ENCODE measurements at places on chromosomes 16 and 17. TPM values are rescaled to one million over a fixed set of nuclear protein-coding genes. Genes with fewer than 3 reads are reported as not detected.
A peak's percentile ranks its signal among the peaks of the same experiment; 100 is the strongest.

GRCh38 chr16:15811481-15812400 is 45.1 kb downstream of the MYH11 start:
- DNase-seq = peak; percentile 22

DNA sequence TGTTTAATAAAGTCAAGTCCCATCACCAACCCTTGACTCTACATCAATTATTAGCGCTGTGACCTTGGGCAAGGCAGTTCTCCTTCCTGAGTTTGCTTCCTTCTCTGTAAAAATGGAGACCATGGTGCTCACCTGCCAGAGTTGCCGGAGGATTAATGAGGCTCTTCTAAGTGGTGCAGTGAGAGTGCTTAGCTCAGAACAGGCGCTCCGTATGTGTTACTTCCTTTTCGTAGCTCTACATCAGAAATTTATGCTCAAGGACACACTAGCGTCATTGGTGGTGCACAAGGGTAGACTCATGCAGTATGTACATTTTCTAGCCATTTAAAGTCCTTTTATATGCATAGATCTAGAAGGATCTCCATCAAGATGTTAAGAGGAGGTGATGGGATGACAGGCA is 17.4 kb upstream of the CMIP start:
- DNase-seq = no peak

- DNase-seq = no peak
These were observed 6.6 kb downstream of the ZDHHC7 start for GRCh38 chr16:85004587-85005205.

DNA sequence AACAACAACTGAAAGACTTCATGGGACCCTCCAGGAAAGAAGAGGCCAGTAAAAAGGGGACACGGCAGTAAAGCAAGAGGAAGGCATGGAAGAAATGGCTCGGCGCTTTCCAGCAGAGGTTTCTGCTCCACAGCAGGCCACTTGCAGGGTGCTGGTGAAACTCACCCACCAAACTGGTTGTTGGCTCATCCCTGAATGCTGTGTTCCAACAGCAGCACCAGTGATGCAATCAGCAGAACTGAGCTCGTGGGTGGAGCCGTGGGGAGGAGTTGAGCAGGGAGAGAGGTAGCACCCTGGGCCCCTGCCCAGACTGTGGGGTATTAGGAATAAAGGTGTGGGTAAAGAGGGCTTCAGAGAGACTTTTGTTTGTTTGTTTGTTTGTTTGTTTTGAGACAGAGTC is 62.8 kb upstream of the ADCY9 start:
- no peak for DNase-seq

- no peak for DNase-seq
These were observed 19.6 kb downstream of the SBK1 start for GRCh38 chr16:28311913-28312312.

DNA sequence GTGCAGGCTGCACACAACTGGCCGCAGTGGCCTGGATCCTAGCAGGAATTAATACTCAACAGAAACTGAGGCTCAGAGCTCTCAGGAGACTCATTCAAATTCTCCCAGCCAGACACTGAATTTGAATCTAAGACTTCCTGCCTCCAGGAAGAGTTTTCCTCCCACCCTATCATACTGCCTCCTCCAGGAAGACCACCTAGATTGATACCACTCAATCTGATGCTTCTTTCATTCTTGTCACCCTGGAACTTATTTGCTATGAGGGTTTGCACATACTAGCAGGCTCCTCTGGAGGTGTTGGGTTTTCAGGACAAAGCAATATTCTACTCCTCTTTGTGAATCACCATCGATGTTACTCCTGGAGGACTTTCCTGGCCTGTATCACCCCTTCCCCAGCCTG is 5.7 kb upstream of the RPL38 start:
- DNase-seq = no peak

DNA sequence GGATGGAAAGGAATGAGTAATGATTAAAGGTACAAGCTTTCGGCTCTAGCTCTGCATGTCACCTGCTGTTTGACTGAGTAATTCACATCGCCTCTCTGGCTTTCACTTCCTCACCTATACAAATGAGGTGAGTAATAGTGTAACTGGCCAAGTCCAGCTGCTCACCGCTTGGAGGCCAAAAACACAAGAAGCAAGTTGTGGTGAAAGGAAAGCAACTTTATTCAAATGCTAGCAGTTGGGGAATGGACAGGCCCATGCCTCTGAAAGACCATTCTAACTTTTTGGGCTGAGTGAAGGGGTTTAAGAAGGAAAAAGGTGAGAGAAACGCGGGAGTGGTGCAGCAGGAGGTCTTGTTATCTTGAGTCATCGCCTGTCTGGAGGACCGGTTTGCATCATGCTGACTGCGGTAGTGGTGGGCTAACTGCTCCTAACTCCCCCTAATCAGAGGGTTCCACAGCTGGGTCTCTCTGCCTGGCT is 45.7 kb upstream of the CSNK2A2 start:
- DNase-seq = no peak

- no peak for DNase-seq
These were observed 43.2 kb downstream of the CLEC16A start for GRCh38 chr16:10987361-10988163.

- DNase-seq = no peak
These were observed 11.6 kb downstream of the TEKT5 start for GRCh38 chr16:10683170-10683569.

DNA sequence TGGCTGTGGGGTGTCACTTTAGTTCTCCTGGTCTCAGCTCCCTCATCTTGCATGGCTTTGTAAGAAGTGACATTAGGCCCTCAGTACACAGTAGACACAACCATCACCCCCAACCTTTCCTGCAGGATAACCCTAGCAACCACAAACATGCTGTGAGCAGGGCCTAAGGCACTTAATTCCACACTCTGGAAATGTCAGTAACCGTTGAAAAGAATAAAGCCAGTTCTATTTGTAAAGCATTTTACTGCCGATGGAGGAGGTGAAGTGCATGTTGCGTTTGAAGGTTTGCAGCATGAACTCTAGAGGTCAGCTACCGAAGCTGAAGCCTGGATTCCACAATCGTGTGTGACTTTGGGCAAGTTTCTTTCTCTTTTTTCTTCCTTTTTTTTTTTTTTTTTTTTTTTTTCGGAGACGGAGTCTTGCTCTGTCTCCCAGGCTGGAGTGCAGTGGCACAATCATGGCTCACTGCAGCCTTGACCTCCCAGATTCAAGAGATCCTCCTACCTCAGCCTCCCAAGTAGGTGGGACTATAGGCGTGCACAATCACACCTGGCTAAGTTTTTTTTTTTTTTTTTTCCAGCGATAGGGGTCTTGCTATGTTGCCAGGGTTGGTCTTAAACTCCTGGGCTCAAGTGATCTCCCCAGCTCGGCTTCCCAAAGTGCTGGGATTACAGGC is 26.1 kb upstream of the TOB1 start:
- DNase-seq = no peak

GRCh38 chr16:28010671-28011070 is 52.8 kb downstream of the GSG1L start:
- DNase-seq = no peak

DNA sequence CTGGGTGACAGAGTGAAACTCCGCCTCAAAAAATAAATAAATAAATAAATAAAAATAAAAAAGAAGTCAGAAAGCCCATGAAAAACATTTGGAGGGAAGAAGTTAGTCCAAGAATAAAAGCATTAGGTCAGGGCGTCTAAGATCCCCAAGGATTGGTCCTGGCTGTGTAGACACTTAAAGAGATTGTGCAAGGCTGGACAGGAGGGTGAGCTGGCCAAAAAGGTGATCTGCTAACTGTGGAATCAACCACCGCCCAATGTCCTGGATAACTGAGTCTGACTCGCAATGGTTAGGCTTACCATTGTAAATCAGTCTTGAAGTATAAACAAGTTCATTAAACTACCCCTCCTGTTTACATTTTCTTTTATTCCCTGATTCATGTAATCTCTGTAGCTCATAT is 8.8 kb upstream of the ABCA8 start:
- DNase-seq = no peak

- DNase-seq = peak; percentile 11
These were observed 67.1 kb downstream of the IL21R start for GRCh38 chr16:27468941-27469531.

GRCh38 chr17:58120195-58120822 is 27.9 kb upstream of the OR4D1 start:
- no peak for DNase-seq

GRCh38 chr16:84368308-84368996 is at the start of gene ATP2C2:
TSS of gene ATP2C2 (plus strand) at chr16:84368538. CDS start at chr16:84368616, 78 bp downstream.
- DNase-seq = no peak

GRCh38 chr17:4110152-4110551 is 32.7 kb downstream of the ZZEF1 start:
- no peak for DNase-seq

GRCh38 chr17:73061161-73061560 is 31.3 kb downstream of the SLC39A11 start:
- DNase-seq = no peak

GRCh38 chr16:71461686-71462648 is at the start of gene ZNF23:
TSS of gene ZNF23 (minus strand) at chr16:71462247. CDS start at chr16:71456796, 5,451 bp downstream.
- DNase-seq = peak; percentile 89

- DNase-seq = no peak
These were observed 187.0 kb downstream of the SEC14L1 start for GRCh38 chr17:77327566-77328464.

DNA sequence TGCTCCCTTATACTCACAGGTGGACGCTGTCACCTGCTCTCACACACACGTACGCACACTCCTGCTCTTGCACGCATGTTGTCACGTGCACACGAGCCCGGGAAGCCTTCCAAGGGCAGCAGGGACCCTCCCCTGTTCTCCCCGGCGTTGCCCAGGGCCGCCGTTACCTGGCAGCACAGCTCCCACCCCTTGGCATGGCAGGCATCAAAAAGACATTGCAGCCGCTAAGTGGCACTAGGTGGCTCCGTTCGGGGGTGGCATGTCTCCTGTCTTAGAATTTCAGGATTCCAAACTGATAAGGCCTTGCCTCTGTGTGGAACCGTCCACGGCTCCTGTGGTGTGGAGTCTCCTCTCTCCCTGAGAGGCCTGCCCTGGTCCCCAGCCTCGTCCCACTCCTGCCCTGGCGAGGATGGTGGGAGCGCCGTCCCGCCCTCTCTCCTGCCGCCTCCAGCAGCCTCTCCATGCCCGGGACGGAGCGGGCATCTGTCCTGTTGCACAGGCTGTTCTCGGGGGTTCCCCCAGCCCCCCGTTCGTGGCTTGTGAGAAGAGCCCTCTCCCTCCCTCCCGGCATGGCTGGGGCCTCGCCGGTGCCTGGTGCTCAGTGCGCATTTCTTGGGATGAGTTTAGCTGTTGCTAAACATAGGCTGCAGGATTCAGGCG is 126.7 kb upstream of the GSE1 start:
- DNase-seq = no peak

DNA sequence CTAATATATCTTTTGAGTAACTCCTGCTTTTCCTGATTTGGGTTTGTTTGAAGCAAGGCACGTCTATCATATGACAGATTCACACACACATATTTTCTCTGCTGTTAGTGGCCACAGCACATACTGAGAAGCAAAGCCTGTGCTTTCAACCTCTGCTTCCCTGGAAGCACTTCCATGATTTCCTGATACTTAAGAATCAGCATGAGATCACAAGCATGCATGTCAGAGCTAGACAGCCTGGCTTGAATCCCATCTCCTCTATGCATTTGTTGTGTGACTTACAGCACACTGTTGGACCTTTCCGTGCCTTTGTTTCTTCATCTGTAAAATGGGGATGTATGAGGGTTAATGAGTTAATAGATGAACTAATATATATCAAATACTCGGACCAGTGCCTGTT is 151.1 kb upstream of the NOL11 start:
- no peak for DNase-seq

DNA sequence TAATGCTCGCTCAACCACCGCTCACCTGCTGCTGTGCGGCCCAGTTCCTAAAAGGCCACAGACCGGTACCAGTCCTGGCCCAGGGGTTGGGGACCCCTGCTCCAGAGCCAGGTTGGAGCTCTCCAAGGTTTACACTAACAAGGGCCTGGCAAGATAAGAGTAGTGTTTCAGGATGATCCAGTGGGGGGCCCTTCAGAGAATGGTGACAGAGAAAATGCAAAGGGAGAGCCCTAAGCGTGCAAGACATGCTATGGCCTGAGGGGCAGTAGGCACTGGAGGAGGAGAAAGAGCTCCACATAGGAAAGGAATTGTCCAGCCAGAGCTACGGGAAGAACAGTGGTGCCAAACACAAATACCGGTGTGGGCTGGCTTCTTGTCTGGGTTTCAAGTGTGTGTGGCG is 233.4 kb downstream of the STX8 start:
- no peak for DNase-seq

Gene CDH3
- 0.01 TPM for polyA plus RNA-seq

Gene ADAD2
- polyA plus RNA-seq = 0.36 TPM

Gene ASPA
- 0.88 TPM for polyA plus RNA-seq

Gene LRRC36
- polyA plus RNA-seq = 0.42 TPM

Gene CCL14
- polyA plus RNA-seq = 15.5 TPM

Gene TMEM11
- polyA plus RNA-seq = 59.2 TPM

Gene ACSM2B
- polyA plus RNA-seq = not detected

Gene HAGHL
- polyA plus RNA-seq = 44.2 TPM

Gene MRM1
- polyA plus RNA-seq = 7.7 TPM

Gene PRKCB
- polyA plus RNA-seq = 0.30 TPM

Gene ALDOC
- polyA plus RNA-seq = 220 TPM

All from heart left ventricle (tissue), 16 donors.